ENCODE measurements at places on chromosomes 7 and 10.
A peak's percentile ranks its signal among the peaks of the same experiment; 100 is the strongest.

- peak; percentile 86 for DNase-seq
Measured at GRCh38 chr7:6530626-6531491, 20.4 kb downstream of the GRID2IP start.

GRCh38 chr7:121873289-121874194 is 581 bp downstream of the PTPRZ1 start:
- peak; percentile 23 for DNase-seq

DNA sequence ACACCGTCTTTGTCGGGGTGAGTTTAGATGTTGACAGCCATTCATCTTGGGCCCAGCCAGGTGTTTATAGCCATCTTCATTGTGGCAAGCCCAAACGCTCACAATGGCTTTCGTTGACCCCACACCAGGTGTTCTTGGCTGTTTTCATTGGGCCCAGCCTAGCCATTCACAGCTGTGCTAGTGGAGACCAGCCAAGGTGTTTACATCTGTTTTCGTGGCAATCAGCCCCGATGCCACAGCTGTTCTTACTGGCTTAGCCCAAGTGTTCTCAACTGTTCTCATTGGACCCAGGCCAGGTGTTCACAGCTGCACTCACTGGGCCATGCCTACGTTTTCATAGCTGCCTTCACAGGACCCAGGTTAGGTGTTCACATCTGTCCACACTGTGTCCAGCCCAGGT is 7.7 kb downstream of the FRG2B start:
- DNase-seq = no peak

- no peak for DNase-seq
Measured at GRCh38 chr10:108788891-108789290, 1134.4 kb downstream of the XPNPEP1 start.

DNA sequence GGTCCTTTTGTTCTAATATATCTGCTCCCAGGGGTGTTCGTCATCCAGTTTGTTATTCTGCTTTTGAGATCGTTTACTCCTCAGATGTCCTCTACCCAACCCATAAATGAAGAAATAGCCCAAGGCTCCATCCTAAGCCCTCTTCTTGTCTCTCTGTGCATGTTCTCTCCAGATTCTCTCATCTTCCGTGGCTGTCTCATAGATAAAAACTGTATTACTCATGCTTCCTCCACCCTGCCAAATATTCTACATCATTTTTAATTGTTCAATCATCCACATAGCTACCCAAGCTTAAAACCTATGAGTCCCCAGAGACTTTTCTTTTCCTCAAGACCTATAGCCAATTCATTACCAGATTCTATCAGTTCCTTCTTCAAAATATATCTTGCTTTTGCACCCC is 44.9 kb downstream of the CAV1 start:
- DNase-seq = no peak

DNA sequence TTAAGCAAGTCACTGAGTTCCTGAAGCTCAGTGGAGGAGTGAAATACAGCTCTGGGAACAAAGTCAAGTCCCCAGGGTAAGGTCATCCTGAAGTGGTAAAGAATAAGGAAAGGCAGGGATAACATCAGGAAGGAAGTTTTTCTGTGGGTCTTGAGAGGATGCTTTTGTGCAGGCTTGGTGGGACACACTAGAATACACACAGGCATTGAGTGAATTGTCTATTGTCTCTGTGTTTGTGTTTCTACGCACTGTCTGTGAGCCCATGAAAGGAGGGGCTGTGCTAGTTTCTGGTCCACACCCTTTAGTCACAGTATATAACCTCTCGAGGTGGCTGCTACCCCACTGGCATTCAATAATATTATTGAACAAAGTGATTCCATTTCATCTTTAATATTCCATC is 95.8 kb upstream of the ABCB5 start:
- no peak for DNase-seq

GRCh38 chr10:34768261-34768971 is 46.7 kb downstream of the PARD3 start:
- DNase-seq = no peak

DNA sequence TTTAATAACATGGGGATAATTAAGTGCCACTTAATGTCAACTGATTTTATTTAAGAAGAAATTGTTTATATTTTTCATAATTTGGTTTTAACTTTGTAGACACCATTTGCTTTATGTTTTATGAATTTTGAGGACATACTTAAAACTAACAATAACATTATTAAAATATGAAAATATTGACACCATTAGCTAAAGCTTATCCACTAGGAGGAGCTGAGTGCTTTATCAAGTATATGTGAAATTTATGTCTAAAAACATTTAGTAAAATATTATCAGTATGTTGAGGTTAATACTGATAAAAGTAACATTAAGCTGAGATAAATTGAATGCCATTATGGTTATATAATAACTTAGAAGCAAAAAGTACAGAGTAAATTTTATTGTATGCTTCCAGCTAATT is 622.1 kb downstream of the ARL4A start:
- no peak for DNase-seq

All from GM20000 (cell line).